Hematopoietic multipotent progenitor cell treated with erythropoietin and hydrocortisone succinate and interleukin-3 and kit ligand, for 15 days (in vitro differentiated cells): ENCODE measurements at places on chromosomes 1 and 21.

DNA sequence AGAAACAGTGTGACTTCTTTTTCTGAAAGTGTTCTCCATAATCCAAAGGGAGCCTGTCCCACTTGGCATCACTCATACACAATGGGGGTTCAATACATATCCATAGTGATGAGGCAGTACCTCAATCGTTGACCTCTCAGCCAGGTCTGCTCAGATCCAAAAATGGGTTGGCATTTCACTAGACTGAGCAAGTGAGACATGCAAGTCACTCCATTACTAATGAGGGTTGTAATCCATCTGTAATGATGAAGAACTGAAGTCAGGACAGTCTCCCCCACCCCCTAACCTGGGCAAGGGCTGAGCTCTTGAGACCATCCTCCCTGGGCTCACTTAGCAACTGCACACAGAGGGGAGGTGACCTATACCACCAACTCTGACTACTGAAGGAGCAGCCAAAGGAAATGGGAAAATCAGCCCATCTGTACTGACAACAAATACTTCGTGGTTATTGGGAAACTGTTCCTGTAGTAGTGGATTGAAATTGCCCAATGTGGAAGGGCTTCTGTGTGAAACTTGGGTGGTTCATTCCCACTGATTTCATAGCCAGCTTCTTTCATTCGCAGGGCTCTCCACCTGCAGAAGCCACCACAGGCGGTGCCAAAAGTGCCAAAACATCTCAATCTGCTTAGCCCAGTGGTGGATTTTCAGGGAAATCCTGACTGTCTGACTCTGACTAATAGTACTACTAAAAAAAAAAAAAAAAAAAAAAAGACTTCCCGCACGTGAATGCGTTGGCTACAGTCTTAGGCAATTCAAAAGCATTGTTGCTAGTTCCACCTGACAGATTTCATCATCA, 5.0 kb downstream of the NGF start:
- no peak for DNase-seq

DNA sequence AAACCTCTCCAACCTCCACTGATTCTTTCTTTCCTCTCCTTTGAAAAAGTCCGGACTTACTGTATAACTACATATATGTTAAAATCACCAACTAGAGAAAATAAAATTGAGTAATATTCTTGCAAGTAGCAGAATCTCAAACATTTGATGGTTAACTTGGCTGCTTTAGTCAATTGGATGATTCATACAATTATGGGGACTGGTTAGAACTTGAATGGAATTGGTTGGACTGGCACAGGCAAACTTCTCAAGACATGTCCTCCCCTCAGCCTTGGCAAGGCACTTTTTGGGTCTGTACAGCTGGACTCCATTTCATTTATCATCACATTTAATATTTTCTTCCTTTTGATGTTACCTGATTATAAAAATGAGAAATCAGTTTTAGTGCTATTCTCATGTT, 6.5 kb downstream of the WLS start:
- DNase-seq, result no peak

GRCh38 chr1:197393105-197393504, 125.1 kb downstream of the CRB1 start:
- no peak for DNase-seq

- DNase-seq, result no peak
Observed at GRCh38 chr1:3530926-3531818, 76.7 kb downstream of the ARHGEF16 start.

DNA sequence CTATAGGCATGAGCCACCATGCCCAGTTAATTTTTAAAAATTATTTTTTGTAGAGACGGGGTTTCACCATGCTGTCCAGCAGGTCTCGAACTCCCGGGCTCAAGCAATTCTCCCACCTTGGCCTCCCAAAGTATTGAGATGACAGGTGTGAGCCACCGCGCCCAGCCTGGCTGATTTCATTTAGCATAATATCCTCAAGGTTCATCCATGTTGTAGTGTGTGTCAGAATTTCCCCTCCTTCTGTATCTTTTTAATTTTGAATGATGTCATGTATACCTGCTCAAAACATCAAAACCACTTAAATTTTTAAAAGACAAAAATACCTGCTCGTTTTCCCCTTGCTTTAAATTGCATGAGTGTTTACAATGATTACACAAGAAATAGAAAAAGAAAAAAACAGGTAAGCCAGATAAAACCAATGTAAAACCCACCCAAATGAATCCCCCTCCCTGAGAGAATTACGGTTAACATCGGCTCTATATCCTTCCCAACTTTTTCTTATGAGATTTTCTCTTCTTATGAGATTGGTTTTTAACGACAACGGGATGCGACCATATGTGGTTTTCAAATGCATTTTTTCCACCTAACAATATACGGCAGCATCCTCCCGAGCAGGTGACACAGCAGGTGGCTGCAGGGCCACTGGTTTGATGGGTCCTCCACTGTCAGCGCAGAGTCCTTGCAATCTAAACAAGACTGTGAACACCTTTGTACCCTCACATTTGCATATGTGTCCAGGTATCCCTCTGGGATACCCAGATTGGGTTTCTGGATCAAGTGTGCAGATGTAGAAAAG, 22.1 kb downstream of the IFFO2 start:
- no peak for DNase-seq

- no peak for DNase-seq
Observed at GRCh38 chr1:93251966-93252365, 71.4 kb downstream of the CCDC18 start.

GRCh38 chr1:59605184-59605583, 209.6 kb upstream of the HOOK1 start:
- no peak for DNase-seq

DNA sequence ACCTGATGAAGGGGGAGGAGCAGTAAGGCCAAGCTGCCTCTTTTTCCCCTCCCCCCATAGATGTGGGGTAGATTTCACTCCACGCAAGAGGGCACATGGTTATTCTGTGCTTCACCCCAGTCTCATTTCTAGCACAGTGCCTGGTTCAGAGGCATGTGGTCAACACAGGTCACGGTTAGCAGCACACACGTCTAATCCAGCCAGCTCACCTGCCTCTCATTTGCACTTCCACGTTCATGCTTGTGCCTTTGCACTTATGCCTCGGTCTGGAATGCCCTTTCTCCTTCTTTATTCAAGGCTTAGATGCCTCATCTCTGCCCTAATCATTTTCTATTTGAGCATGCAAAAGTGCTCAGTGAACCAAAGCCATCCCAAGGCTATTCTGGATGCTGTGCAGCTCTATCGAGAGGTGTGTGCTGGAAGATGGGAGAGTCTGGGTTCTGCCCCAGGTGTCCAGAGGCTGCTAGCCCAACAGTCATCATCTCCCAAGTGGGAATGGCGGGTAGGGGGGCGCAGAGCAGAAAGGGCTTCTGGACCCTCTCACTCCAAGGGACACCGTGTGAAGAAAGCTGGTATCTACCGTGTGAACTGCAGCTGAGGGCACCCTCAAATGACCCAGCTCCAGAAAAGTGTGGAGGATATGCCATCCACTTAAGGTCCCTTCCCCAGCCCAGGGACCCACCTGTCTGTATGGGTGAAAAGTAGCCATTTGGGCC, 2.1 kb upstream of the A3GALT2 start:
- DNase-seq, result no peak

- DNase-seq, result no peak
Observed at GRCh38 chr1:42177541-42177981, 13.0 kb upstream of the GUCA2A start.

GRCh38 chr1:152679459-152679858, 4.4 kb downstream of the LCE2C start:
- DNase-seq, result no peak

GRCh38 chr1:192546596-192547190, 28.9 kb upstream of the RGS1 start:
- DNase-seq, result no peak

- DNase-seq, result no peak
Observed at GRCh38 chr1:99181892-99182291, 82.4 kb upstream of the PLPPR4 start.

GRCh38 chr1:176994931-176995596, 169.4 kb downstream of the ASTN1 start:
- DNase-seq, result no peak

DNA sequence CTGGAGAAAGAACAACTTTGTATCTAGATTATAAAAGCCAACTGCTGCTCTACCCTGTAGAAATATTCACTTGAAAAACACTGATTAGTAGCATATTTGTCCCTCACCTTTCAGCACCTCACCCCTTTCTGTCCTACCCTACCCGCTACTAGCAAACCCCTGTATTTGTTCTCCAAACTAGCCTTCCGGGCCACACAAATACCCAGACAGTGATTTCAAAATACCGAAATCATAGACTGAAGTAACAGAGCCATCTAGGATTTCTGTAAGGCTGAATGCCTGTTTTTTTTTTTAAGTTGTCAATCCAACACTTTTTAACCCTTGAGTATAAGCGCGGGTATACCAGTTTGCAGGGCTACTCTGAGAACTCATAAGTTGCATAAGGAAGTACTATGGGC, 398 bp upstream of the DPT start:
- no peak for DNase-seq

DNA sequence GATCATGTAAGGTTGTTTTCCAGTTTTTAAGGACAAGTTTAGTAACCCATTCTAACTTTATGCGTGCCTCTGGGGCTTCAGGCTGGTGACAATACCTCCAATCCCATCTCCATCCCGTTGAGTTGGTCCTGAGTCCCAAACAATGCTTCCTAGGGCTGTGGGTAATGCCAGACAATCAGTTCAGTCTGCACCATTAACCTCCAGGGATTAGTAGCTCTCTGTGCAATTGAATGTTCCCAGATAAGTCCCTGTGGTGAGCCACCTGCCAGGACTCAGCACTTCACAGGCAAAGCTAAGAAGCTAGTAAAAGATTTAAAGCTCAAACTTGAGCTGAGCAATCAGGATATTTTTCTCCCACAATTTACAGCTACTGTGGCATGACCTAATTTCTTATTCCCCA, 462.2 kb upstream of the PTBP2 start:
- no peak for DNase-seq
